ENCODE measurements at places on chromosomes 3 and 15.

GRCh38 chr3:172303181-172303580 lies 145.1 kb downstream of the GHSR start:
- DNase-seq = no peak

- DNase-seq = no peak
Measured at GRCh38 chr3:190261015-190261414, 61.2 kb downstream of the CLDN1 start.

GRCh38 chr3:165532851-165533250 lies 304.4 kb downstream of the BCHE start:
- DNase-seq = no peak

GRCh38 chr3:42855219-42855546 lies 20.5 kb downstream of the CYP8B1 start:
- no peak for DNase-seq
